Esophagus (tissue), 2 donors: ENCODE measurements at places on chromosomes 2 and 18. TPM values are rescaled to one million over a fixed set of nuclear protein-coding genes. Genes with fewer than 3 reads are reported as not detected.

The TMEFF2 gene
- polyA plus RNA-seq: 0.08 TPM

The RBM45 gene
- polyA plus RNA-seq: 6.8 TPM

The SPR gene
- 17.2 TPM for polyA plus RNA-seq

The GPR35 gene
- polyA plus RNA-seq: 2.1 TPM

The FZD7 gene
- polyA plus RNA-seq: 2.7 TPM

The RNF125 gene
- polyA plus RNA-seq: 1.2 TPM

The ACSL3 gene
- polyA plus RNA-seq: 43.9 TPM

The CNRIP1 gene
- polyA plus RNA-seq: 2.1 TPM

The ZNF804A gene
- 0.01 TPM for polyA plus RNA-seq

The KIAA2012 gene
- polyA plus RNA-seq: not detected

The GAREM1 gene
- polyA plus RNA-seq: 6.1 TPM

The PNKD gene
- 50.1 TPM for polyA plus RNA-seq

The ZNF2 gene
- 1.2 TPM for polyA plus RNA-seq

The ANKRD62 gene
- polyA plus RNA-seq: 0.16 TPM

The CMPK2 gene
- 0.71 TPM for polyA plus RNA-seq

The SCN2A gene
- 0.02 TPM for polyA plus RNA-seq

The TNS1 gene
- 28.3 TPM for polyA plus RNA-seq

The ALPI gene
- polyA plus RNA-seq: not detected

The CACNB4 gene
- polyA plus RNA-seq: 1.3 TPM

The RAX gene
- polyA plus RNA-seq: 0.01 TPM

The OLA1 gene
- polyA plus RNA-seq: 77.1 TPM

The ALK gene
- 0.04 TPM for polyA plus RNA-seq

The TCF4 gene
- 3.7 TPM for polyA plus RNA-seq

The TPRKB gene
- 47.6 TPM for polyA plus RNA-seq

The AFTPH gene
- 29.2 TPM for polyA plus RNA-seq

The TWIST2 gene
- 5.2 TPM for polyA plus RNA-seq

The C2orf72 gene
- polyA plus RNA-seq: 0.28 TPM

The KCNJ3 gene
- 0.02 TPM for polyA plus RNA-seq

The SKOR2 gene
- not detected for polyA plus RNA-seq

The MTCL1 gene
- polyA plus RNA-seq: 6.5 TPM

The PRKAG3 gene
- not detected for polyA plus RNA-seq

The HOXD10 gene
- 0.18 TPM for polyA plus RNA-seq

The TPO gene
- polyA plus RNA-seq: 1.5 TPM

The POLE4 gene
- 21.3 TPM for polyA plus RNA-seq

The SP5 gene
- 0.54 TPM for polyA plus RNA-seq

The CCBE1 gene
- polyA plus RNA-seq: 0.18 TPM

The IL36A gene
- 243 TPM for polyA plus RNA-seq

The IL1R2 gene
- polyA plus RNA-seq: 67.4 TPM

The LCT gene
- polyA plus RNA-seq: 0.01 TPM

The ZAP70 gene
- polyA plus RNA-seq: 5.0 TPM

The SLC8A1 gene
- polyA plus RNA-seq: 0.73 TPM

The STPG4 gene
- polyA plus RNA-seq: not detected

The SLC30A3 gene
- polyA plus RNA-seq: 0.09 TPM

The ST6GAL2 gene
- polyA plus RNA-seq: 1.1 TPM

The CFC1 gene
- not detected for polyA plus RNA-seq

The GAL3ST2 gene
- polyA plus RNA-seq: 0.02 TPM
